ENCODE measurements at places on chromosomes 2 and 18.
A peak's percentile ranks its signal among the peaks of the same experiment; 100 is the strongest.

- peak; percentile 3 for DNase-seq
Measured at GRCh38 chr2:98647636-98648035, 39.2 kb downstream of the UNC50 start.

DNA sequence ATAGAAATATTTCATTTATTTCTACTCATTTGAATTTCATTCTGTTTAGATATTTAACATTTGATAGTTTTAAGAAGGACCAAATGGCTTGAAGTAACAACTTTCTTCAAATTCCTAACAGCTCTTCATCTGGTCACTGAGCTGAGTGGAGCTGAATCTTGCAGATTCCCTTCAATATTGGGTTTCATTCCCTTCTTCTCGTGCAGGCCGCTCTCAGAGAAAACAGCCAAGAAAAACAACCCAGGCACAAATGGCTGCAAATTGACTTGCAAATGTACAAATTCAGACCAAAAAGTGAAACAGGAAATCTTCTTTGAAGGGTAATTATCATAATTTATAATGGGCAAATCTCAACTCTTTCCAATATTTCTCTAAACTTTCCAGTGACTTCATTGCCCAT is 30.3 kb upstream of the GCG start:
- DNase-seq: no peak

DNA sequence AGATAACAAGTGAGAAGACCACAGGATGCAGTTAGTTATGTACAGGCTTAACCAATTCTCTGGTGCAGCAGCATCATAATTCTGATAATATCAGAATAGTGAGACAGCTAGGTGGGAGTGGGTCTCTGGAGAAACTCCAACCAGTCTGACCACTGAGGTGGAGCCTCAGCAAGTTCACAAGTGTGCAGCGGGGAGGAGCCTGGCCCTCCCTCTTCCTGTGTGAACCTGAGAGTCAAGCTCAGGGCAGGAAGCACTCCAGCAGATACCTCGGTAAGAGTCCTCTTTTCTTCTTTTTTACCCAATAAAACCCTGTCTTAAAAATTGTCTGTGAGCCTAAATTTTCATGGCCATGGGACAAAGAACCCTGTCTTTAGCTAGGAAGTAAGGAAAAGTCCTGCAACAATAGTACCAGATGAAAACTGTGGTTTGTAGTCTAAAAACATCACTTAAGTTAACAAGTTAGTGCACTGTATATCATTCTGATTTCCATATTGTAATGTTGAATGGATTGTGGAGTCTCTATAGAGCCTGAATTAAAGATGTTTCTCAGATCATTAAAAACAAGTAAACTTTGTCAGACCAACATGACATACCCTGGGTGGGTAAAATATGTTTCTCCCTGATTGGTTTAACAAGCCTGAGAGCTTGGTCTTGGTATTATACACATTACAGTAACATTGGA is 370.8 kb downstream of the TMEM182 start:
- DNase-seq: no peak

DNA sequence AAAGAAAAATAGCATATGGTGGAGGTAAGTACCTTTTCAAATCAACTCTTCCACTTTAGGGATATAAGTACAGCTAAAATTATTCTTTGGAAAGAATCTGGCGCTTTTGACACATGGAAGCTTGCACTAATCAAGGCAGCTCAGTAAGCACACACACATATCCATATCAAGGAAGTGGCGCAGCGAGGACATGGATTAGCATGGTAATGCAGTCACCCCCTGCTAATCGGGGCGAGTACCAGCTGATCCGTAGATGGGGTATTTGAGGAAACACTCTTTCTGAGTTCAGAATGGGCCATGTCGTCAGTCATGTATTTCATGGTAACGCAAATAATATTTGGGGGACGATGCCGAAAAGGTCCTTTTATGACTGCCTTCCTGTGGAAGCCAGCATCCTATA is 245.3 kb downstream of the GBX2 start:
- no peak for DNase-seq

- no peak for DNase-seq
Measured at GRCh38 chr2:39434233-39434897, 2.7 kb downstream of the MAP4K3 start.

DNA sequence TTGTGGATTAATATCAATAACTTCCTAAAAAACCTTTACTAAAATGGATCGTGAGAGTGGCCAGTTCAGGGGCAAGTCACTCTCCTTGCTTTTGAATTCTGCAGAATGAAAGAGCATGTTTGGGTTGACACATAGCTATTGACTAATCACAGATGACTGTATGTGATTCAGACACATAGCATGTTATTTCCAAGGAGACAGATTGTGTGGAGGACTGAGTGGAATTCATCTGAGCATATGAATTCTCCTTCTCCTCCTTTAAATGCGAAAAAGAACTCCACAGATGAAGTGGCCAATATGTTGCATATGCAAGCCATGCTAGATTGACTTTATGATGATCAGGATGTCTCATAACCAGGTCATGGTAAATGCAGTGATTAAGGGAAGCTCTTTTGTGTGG is 249.4 kb upstream of the FAM98A start:
- no peak for DNase-seq

DNA sequence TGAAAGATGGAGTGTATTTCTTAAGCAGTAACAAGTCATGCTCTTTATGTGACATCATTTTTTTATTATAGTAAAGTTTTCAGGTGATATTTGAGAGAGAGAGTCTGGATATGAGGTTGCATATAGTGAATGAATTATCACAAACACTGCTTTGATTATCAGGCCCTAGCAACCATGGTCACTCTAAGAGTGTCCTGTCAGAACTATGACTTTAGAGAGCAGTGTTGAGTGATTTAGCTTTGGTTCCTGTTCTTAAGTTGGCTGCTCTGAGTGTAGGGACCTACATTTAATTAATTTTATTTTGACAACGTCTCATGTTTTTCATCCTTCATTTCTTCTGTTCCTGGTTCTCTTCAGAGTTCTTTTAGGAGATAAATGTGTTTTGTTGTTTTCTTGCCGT is 275.5 kb downstream of the KCNJ3 start:
- no peak for DNase-seq

GRCh38 chr2:104321116-104321795 is 532.7 kb upstream of the POU3F3 start:
- no peak for DNase-seq

- no peak for DNase-seq
Measured at GRCh38 chr2:241720099-241720498, 14.3 kb upstream of the D2HGDH start.

GRCh38 chr2:231934441-231935206 is 8.4 kb upstream of the NPPC start:
- DNase-seq: no peak

DNA sequence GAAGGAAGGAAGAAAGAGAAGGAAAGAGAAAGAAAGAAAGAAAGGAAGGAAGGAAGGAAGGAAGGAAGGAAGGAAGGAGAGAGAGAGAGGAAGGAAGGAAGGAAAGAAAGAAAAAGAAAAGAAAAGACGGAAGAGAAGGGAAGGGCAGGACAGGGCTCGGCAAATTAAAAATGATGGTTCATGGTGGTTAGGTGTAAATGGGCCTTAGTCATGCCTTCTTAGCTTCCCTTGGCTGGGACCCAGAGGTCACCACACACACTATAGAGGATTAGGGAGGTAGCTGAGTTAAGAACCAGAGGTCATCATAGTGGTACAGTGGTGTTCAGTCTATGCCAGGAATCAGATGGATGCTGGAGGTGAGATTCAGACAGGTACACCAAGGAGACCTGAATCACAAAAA is 9.3 kb upstream of the ATL2 start:
- no peak for DNase-seq

- DNase-seq: peak; percentile 61
Measured at GRCh38 chr2:195477996-195478382, 179.0 kb upstream of the SLC39A10 start.

DNA sequence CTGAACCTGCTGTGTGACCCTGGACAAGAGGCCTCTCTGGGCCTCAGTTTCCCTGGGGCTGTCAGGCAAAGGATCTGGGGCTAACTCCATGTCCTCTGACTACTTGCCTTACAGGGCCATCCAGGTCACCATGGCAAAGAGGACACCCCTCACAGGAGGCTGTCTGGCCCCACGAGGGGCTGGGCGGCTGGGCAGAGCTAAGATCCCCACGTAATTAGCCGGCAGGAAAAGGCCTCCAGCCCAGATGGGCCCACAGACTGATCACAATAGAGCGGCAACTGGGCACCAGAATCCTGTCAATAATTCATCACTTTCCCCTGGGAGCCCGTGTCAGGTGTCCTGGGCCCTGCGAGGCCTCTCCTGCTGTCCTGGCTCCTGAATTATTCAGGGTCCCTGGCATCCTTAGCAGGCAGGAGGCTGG is 44.8 kb upstream of the OTOF start:
- DNase-seq: no peak

GRCh38 chr2:152609154-152609553 is 108.1 kb downstream of the PRPF40A start:
- DNase-seq: peak; percentile 31

DNA sequence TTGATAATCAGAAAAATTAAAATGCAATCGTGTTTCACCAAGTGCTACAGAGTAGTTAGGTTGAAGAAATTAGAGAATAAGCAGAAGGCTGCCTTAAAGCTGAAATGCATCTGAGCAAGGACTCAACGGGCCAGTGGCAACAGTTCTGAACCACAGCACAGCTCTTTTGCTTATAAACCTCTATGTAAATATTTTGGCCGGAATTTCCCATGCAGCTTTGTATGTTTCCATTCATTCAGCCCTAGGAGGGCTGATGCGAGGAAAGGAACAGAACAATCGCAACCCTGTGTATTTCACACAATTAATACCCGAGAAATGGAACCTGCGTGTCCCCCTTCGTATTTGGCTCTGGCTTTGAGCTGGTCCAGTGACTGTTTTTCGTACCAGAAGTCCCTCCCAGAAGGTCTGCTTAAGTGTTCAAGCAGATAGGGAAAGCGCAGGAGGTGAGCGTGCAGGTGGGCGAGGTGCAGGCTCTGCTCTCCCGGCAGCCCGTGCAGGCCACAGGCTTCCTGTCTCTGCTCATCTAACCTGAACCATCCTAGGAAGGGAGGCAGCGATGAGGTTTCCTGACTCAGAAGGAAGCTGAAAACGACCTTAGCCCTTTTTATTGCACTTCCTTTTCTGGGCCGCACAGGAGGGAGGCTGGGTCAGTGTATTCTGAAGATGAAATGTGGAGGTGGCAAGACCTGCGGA is 67.3 kb downstream of the ASB1 start:
- DNase-seq: no peak

DNA sequence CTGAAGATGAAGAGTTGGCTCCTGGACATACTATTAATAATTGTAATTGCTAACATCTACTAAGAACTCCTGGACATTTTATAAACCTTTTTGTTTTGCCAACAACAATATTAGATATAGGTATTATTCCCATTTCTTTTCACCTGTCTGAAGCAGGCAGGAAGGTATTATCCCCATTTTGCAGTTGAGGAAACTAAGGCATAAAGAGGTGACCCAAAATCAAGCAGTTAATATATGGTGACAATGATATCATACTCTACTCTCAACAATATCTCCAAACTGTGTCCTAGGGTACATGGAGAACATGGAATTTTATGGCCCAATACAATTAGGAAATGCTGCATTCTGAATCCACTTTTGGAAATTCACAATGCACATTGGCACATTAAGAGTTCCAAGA is 1.8 kb upstream of the NMI start:
- DNase-seq: no peak

DNA sequence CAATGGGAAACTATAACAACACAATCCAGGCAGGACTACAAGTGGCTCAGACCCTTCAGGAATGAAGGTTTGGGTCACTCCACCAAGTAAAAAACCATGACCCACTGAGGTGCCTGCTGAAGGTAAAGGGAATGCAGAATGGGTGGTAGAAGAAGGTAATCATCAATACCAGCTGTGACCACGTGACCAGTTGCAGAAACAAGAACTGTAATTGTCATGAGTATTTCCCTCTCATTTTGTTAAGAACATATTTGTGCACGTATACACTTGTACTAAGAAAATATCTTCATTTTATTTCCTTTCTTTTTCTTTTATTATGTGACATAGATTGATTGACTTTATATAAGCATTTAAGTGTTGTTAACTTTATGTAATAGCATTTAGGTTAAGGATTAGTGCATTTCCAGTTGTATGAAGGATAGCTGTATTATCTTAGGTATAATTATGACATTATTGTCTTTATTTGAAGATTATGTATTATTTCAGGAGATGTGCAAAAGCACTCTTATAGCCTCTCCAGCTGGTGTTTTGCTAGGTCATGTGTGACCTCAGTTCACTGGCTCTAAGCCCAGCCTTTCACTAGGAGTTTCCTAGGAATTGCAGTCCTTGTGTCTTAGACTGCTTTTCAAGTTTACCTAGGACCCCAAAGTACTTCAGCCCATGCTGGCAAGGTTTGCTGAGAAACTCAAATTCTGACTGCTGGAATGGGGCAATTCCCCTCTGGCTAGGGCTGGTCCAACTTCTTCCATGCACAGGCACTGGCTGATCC is 125.7 kb upstream of the DPP10 start:
- no peak for DNase-seq

- DNase-seq: no peak
Measured at GRCh38 chr18:64219517-64219916, 70.6 kb upstream of the LINC00305 start.

GRCh38 chr2:117170897-117171296 is 643.6 kb upstream of the DDX18 start:
- DNase-seq: no peak
